ENCODE measurements at places on chromosomes 5 and 9.

DNA sequence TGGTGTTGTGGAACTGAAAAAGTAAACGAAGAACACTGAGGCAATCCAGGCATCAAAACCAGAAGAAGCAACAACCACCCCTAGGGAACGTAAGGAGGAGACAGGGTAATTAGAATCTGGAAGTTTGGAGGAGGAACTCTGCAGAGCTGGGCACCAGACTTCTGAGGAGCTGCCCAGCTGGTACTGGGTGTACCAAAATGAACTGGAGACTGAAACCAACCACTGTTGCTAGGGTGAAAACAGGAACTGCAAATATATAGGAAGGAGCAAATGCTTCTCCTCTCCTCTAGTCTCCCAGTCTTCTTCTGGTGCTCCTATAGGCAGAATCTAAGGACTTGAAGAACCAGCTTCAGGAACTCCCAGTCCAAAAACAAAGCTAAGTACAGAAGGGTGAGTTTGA is 189.8 kb downstream of the ELAVL2 start:
- no peak for DNase-seq

DNA sequence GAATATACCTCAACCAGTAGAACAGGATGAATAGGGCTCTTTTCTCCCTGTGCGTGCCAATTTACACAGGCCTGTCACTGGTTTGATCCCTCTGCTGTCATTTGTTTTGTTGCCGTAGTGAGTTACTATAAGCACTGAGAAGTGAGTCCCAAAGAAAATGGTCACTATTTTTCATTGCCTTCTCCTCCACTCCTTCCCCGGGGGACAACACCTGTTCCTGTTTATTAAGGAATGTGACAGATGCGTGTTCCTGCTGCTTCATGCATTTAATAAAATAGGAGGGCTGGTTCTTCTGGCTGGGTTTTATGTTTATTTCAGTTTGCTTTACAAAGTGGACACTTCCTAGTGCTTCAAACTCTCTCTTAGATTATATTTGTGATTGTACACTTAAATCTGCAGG is 6.4 kb downstream of the THBS4 start:
- DNase-seq: no peak

- no peak for DNase-seq
Measured at GRCh38 chr5:143218517-143219170, 184.8 kb downstream of the NR3C1 start.

DNA sequence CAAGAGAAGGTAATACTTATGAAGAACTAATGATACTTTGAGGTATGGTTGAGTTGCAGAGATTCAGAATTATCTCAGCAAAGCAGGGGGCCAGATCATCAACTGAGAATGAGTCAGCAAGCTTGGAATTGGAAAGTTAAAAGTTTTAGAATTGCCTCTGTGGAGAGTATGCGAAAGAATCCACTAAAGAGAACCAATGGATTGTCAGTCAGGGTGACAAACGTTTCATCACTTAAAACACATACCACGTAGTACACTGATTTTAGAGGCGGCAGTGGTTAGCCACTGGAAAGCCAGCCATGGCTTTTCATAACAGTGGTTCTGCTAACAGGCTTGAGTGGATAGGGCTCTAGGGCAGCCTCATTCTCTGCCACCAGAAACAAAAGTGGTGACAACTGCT is 30.7 kb downstream of the AOPEP start:
- no peak for DNase-seq

DNA sequence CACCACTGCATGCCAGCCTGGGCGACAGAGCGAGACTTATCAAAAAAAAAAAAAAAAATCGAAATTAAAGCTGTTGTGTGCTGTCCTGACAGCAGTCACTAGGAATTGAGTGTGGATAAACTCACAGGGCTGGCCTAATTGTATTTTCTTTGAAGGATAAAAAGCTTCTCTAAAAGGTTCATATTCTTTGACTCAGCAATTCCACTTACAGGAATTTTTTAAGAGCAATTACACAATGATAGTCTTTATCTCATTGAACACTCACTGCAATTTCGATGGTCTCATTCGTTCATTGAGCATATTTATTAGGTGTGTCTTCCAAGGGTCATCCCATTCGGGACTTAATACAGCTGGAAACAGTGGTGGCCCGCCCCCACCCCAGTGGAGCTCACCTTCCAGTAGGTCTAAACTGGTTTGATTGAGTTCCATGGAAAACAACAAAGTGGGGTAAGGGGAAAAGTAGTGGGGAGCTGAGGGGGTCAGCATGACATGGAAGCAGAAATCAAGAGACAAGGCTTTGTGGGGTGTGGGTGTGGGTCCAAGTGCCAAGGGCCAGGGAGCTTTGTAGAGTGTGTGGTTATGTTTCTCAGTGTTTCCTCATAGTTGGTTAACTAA is 6.7 kb downstream of the CDK9 start:
- no peak for DNase-seq

DNA sequence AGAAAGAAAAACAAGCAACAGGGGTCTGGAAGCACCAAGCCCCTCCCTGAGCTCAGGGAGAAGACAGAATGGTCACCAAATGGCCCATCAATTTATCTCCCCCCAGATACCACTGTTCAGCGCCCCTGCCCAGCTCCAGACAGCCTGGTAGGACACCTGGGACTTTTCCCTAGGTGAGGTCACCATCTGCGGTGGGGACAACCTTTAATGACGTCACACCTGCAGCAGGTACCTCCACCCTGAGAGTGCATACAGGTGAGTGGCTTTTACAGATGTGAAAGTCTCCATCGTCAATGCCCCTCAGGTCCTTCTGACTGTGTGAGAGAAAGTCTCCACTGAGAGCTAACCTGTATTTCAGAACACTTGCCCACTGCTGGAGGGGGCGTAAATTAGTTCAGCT is 34.3 kb upstream of the LAMC3 start:
- DNase-seq: no peak

- no peak for DNase-seq
Measured at GRCh38 chr5:134477462-134478245, 47.8 kb upstream of the JADE2 start.

GRCh38 chr5:150797384-150797783 is 18.8 kb downstream of the SMIM3 start:
- no peak for DNase-seq

GRCh38 chr5:180644129-180644824 is 5.1 kb downstream of the FLT4 start:
- DNase-seq: no peak

GRCh38 chr5:56516035-56516434 is 282.9 kb upstream of the ANKRD55 start:
- no peak for DNase-seq

- no peak for DNase-seq
Measured at GRCh38 chr9:95556521-95556920, 39.8 kb upstream of the PTCH1 start.

DNA sequence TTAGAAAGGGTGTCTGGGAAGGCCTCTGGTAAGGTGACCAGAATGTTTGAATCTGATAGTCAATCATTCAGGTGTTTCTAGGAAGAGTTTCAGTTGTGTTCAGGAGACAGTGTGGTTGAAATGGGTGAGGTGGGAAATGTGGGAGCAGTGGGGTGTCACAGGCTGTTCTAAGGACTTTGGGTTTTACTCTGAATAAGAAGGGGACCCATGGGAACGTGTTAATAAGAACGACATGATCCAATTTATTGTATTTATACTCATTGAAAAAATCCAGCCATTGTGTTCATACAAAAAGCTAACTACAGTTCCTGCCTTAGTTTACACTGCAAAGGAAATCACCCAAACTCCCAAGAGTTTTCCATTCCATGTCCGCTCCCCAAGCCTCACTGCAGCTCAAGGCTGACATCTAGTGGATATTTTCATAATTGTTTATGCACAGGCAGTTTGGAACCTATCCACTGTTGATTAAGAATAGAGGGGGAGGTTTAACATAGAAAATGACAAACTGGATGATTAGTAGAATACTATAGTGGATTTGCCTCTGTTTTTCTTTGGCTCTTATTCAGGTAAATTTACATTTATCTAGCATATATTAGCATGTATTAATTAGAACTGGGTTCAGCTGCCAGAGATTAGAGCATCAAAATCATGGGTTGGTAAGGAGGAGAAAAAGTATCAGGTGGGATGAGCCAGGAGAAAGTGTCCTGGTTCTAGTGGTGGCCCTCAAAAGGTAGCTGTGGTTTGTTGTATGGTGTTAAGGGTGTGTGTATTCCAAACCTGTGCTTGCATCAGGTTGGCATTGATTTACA is 17.7 kb downstream of the CAVIN4 start:
- DNase-seq: no peak

DNA sequence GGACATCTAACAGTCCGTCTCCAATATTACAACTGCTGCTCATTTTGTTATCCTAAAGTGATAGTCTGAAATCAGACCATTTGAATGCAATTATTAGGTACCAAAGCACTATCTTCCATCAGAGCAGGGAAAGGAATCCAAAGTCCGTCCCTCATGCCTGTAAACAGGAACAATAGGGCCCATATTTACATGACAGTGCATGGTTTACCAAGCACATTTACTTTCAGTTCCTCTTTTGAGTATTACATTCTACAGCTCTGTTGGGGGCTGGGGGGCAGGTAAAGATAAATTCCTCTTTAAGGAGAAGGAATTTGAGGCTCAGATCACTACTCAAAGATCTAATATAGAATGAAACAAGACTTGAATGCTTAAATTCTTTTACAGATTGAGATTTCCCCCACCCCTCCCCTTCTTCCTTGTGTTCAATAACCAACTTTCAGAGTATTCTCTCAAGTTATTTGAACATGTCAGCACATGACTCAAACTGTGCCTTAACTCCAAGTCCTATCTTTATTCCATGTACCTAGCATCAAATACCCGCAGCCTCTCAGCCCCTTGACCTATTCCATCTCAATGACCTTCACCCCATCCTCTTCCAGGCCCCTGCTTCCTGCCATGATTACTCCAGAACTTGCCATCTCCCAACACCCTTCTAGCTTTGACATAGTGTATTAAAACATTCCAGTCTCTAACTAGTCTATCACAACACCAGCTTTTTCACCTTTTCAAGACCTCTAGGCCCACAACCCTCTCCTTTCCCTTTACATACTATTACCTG is 71.0 kb downstream of the BRINP1 start:
- DNase-seq: no peak

DNA sequence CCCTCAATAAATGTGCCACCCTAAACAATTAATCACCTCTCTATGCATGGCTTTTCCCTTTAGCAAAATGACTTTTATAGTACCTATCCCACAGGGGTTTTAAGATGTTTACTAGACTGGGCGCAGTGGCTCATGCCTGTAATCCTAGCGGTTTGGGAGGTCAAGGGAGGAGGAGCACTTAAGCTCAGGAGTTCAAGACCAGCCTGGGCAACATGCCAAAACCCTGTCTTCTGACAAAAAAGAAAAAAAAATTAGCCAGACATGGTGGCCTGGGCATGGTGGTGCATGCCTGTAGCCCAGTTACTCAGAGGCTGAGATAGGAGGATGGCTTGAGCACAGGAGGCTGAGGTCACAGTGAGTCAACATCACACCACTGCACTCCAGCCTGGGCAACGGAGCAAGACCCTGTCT is 13.5 kb downstream of the SH3TC2 start:
- DNase-seq: no peak

GRCh38 chr9:120242116-120242811 is 337.7 kb downstream of the CDK5RAP2 start:
- no peak for DNase-seq

DNA sequence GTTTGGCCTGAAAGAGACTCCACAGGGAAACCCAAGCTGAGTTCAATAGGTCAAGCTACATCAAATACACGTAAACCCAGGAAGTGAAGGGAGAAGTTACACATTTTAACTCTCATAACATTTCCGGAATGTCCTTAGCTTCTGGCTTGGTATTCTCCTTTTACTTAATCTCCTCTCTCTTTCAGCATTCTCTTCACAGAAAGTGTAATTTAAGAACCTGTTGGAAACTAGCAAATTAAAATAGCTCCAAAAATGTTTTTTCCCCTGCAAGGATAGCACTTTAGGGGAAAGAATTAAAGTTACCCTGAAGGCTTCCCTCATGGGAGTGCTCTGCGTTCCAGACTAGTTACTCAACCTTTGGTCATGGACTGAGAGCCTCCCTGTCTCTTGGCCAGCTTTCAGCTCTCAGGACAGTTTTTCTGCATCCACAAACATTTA is 292.7 kb upstream of the TARS1 start:
- DNase-seq: no peak

DNA sequence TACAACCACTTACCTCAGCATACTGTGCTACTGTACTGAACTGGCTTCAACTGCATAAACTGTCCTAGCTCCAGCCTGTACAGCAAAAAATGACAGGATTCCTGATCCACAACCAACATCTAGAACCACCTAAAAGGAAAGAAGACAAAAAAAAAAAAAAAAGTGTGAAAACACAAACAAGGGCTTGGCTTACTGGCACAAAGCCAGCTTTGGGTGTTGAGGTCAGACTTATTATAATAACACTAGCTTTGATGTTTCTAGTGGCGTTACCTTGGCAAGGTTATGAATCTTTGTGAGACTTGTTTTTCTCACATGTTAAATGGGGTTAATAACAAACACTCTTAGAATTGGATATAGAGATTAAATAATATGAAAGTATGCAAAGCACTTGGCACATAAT is 148.5 kb upstream of the PUM3 start:
- DNase-seq: no peak

GRCh38 chr5:96718635-96719077 is 56.5 kb downstream of the CAST start:
- no peak for DNase-seq

Data from stimulated activated CD8-positive, alpha-beta memory T cell treated with anti-CD3 and anti-CD28 coated beads, Interleukin-2, amount 100 ng/mL, for 48 hours (primary cell).